Ammon's horn (tissue), 1 donor: ENCODE measurements at places on chromosomes 6 and 20.

DNA sequence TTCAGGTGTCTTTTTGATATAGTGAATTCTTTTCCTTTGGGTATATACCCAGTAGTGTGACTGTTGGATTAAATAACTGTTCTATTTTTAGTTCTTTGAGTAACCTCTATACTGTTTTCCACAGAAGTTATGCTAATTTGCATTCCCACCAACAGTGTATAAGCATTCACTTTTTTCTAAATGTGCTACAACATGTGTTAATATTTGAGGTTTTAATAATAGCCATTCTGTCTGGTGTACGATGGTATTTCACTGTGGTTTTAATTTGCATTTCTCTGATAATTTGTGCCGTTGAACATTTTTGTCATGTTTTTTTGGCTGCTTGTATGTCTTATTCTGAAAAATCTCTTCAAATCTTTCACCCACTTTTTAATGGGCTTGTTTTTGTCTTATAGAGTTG, 563.5 kb downstream of the GRIK2 start:
- DNase-seq, result no peak

GRCh38 chr6:33684428-33684896, 27.0 kb downstream of the UQCC2 start:
- DNase-seq, result no peak

GRCh38 chr20:41167481-41168253, 30.3 kb downstream of the PLCG1 start:
- no peak for DNase-seq

- DNase-seq, result no peak
These were observed 38.1 kb upstream of the UTRN start for GRCh38 chr6:144246988-144247387.
